Left kidney (tissue), 8 donors: ENCODE measurements at places on chromosomes 3 and 15. TPM values are rescaled to one million over a fixed set of nuclear protein-coding genes. Genes with fewer than 3 reads are reported as not detected.

Gene SMCO1
- not detected for polyA plus RNA-seq

GRCh38 chr3:128727485-128727884, 1.5 kb downstream of the RAB7A start:
- DNase-seq, result no peak

Gene BNC1
- polyA plus RNA-seq, result 0.17 TPM

DNA sequence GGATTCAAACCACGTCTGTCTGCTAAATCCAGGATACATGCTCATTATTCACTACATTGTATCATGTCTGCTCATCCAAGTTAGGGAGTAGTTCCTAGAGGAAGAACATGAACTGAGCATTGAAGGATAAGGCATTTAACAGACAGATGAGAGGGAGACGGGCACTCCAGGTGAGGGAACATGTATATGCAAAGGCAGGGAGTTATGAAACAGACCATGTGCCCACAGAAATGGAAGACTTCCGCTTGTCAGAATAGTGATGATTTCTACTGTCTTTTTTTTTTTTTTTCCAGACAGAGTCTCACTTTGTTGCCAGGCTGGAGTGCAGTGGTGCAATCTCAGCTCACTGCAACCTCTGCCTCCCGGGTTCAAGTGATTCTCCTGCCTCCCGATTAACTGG, 5.0 kb upstream of the NDUFAF1 start:
- no peak for DNase-seq

Gene PIF1
- polyA plus RNA-seq, result 17.9 TPM

DNA sequence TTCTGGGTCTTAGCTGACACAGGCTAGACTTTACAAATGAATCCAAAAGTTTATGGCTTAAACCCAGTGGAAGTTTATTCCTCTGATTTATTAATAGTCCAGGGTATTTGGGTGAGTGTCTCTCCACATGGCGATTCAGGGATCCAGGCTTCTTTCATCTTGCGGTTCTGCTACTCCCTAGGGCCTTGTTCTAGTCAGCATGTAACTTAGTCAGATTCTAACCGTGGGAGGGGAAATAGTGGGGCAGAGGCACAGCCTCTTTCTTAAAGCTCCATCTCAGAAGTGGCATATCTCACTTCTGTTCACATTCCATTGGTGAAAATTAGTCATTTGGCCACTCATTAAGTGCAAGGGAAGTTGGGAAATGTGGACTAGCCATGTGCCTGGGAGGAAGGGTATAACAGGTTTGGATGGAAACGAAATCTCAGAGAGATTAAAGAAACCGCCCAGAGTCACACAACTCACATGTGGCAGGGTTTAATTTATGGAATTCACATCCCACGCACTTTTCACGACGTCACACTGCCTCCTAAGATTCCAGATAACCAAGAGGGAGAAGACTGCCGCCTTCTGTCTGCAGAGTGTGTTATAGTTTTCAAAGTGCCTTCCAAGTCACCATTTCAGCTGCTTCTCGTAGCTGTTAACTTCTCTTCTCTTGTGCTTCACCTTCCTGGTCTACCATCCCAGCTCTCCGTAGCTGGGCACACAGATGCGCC, 11.4 kb upstream of the RASGRF1 start:
- no peak for DNase-seq

GRCh38 chr3:126370606-126371005, 13.4 kb upstream of the KLF15 start:
- no peak for DNase-seq

- no peak for DNase-seq
Measured at GRCh38 chr15:55859681-55860080, 116.7 kb upstream of the PRTG start.

- no peak for DNase-seq
Measured at GRCh38 chr3:115099134-115099985, 47.7 kb downstream of the ZBTB20 start.

DNA sequence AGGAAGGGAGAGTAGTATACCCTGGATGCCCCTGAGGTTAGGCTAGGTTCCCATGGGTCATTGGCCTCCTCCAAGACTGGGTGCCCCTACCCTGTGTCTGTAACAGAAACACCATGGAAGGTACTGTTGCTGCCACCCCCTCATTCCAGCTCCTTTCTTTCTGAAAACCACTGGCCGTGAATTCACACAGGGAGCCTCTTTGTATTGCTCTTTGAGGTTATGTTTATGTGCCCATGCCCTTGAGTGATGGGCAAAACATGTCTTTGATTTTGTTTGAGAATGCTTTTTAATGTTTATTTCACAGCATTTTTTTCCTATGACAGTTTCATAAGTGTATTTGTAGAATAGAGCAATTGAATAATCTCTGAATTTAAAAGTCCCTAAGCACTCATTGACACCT, 79.7 kb downstream of the RARB start:
- no peak for DNase-seq

- peak; percentile 12 for DNase-seq
Measured at GRCh38 chr15:25508369-25509002, 69.7 kb upstream of the UBE3A start.

- no peak for DNase-seq
Measured at GRCh38 chr3:156148946-156149381, 28.6 kb downstream of the KCNAB1 start.

- no peak for DNase-seq
Measured at GRCh38 chr3:46456118-46456517, 8.6 kb downstream of the LTF start.

- no peak for DNase-seq
Measured at GRCh38 chr15:78060232-78060631, 17.3 kb downstream of the TBC1D2B start.

Gene LHFPL4
- 0.05 TPM for polyA plus RNA-seq

Gene RBM5
- polyA plus RNA-seq, result 401 TPM

GRCh38 chr3:113070681-113071113, 79.9 kb downstream of the GTPBP8 start:
- no peak for DNase-seq

- DNase-seq, result no peak
Measured at GRCh38 chr3:138914870-138915502, 32.0 kb downstream of the FOXL2 start.

DNA sequence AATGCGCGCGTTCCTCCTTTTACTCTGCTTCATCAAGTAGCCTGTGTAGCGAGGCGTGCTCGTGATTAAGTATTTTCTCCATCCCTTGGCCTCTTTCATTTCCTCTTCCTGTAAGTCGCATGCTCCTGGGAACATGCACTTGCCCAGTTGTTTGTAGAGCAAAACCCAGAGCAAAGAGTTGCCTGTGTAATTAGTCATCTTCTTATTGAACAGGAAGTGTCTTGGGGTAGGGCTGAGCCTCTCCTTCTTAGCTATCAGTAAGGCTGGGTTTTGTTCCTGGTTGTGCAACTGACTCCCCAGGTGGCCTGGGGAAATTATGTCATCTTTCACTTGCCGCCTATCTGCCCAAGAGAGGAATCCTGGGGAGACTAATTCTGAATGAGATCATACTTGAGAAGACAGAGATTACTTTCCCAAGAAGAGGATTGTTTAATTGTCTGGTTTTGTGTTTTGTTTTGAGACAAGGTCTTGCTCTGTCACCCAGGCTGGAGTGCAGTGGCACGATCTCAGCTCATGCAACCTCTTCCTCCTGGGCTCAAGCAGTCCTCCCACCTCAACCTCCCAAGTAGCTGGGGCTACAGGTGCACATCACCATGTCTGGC, 14.9 kb downstream of the LIPH start:
- DNase-seq, result no peak

GRCh38 chr3:149958171-149958796, 12.4 kb downstream of the PFN2 start:
- no peak for DNase-seq

- DNase-seq, result no peak
Measured at GRCh38 chr3:178257491-178257890, 278.7 kb upstream of the KCNMB2 start.

DNA sequence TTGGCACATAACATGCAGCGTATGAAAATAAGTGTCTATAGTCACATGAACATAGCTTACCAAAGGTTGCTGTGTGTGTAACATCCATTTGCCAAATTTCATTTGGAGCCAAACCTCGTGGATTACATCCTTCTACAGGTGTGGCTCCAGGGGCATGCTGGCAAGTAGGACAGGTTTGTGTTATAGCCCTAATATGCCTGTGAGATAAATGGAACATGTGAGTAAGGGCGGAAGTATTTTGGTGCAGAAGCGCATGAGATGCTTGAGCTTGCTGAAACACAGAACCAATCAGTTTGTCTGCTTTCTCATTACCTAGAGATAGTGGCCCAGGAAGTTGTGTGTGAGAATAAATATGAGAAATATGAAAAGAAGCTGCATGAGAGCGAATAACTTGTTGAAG, 21.8 kb upstream of the XCR1 start:
- DNase-seq, result no peak

- DNase-seq, result no peak
Measured at GRCh38 chr15:66673410-66674322, 28.4 kb upstream of the SMAD6 start.

- DNase-seq, result no peak
Measured at GRCh38 chr3:94365006-94365405, 302.1 kb downstream of the NSUN3 start.

GRCh38 chr3:61612211-61613194, 51.1 kb downstream of the PTPRG start:
- DNase-seq, result no peak

DNA sequence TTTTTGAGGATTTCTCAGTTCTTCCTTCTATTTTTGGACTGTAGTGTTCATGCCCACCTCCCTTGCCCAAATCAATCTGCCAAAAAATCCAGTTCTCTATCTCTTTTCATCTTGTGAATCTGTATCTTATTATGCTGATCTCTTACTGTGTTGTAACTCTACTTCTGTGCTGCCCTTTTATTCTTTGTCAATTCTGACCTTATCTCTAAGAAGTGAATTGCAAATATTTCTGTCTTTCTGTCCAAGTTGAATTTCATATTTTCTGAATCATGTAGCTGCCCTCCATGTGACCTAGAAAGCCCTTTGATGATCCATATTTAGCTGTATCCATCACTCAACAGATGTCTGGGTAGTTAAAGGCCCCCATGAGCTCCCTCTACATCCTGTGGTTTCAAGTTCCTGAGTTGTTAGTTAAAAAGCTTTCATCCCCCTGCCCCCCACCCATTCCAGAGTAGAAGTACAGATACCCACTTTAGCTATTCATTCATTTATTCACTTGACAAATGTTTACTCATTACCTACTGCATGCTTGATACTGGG, 33.6 kb upstream of the ETV5 start:
- no peak for DNase-seq

DNA sequence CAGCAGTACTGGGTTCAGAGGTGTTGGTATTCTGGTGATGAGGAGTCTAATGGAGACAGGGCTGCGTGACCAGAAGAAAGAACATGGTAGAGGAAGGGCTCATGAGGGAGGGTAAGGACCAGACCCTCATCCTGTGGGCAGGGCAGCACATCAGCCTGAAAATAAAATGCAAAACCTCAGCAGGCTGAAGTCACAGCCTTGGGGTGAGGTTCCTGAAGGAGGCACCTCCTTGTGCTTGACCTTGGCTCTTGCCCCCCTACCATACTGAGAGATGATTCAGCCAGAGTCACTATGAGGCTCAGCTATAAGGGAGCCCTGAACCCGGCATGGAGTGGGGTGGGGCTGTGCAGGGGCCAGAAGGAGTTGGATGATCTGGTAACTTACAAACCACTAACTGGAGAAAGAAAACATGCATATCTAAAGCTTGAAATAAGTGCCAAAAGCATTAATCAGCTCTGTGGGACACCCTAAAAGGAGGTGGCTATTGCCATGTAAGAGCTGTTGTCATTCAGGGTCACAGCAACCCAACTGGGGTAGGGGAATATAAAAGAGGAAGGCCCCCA, 60.2 kb downstream of the CORO2B start:
- DNase-seq, result no peak

- DNase-seq, result no peak
Measured at GRCh38 chr15:80630981-80631380, 64.1 kb upstream of the ABHD17C start.

Gene AADAC
- polyA plus RNA-seq, result 0.25 TPM

GRCh38 chr3:163328680-163329079, 1749.6 kb downstream of the SI start:
- DNase-seq, result no peak

Gene CYP1A2
- polyA plus RNA-seq, result 0.18 TPM
